ENCODE measurements at places on chromosomes 3 and 15.

- no peak for DNase-seq
Observed at GRCh38 chr3:24764236-24764915, 269.7 kb upstream of the THRB start.

DNA sequence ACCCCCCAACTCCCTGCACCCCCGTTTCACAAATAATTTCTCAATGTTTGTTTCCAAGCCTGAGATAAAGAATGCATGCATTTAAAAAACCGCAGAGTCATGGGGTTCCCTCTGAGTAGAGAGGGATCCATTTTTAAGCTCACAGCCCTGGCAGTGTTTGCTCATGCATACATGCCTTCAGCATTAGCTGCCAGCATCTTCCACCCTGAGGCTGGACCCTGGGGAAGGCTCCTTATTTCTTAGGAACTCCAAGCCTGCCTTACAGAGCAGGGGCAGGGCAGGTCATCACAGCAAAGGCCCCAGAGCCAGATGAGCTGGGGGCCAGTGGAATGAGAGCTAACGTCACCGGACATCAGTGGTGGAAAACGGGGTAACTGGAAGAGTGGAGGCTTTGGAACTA is 31.3 kb downstream of the TLE3 start:
- no peak for DNase-seq

DNA sequence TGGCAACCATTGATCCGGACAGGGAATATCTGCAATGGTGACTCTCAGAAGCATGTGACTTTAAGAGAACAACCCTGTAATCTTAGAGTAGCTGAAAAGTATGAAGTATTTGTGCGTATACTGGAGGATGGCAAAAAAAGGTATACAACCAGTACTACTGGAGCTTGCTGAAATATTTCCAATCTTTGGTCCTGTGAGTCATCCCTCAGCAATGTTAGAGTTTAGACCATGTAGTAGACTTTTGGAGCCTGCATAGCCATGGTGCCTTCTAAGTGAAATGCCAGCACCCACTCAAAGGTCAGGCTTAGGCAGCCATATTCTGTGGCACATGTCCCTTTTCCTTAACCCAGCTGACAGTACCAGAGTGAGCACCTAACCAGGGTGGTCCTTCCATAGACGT is 429.4 kb downstream of the NTRK3 start:
- no peak for DNase-seq

DNA sequence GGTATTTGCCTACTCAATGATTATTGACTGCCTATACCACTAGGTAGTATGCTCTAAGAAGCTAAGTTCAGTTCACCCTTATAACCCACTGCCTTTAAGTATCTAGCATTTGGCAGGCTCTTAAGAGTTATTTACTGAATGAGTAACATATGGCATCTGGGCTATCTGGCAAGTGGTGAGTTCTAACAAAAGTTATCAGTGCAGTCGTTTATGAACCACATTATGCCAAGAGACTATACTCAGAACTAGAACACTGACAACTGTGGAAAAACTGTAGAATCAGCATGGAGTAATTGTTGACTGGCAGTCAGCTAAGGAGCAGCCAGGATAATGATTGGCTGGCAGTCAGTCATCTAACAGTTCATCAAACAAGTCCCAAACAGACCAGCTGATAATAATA is 25.8 kb downstream of the RAF1 start:
- DNase-seq = no peak

DNA sequence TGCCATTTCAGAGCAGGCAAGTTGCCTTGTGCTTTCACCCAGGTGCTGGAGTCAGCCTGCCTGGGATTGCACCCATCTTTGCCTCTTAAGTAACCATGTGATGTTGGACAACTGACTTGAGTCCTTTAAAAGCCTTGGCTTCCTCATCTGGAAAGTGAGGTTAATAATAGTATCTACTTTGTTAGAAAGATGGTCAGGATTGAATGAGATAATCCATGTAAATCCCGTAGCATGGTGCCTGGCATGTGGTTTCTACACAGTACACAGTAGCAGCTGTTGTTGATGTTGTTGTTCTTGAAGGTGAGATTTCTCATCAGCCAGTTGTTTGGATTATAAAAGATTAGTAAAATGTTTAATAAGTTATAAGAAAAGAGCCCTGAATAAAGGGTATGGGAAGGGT is 48.8 kb downstream of the PSMD6 start:
- no peak for DNase-seq

DNA sequence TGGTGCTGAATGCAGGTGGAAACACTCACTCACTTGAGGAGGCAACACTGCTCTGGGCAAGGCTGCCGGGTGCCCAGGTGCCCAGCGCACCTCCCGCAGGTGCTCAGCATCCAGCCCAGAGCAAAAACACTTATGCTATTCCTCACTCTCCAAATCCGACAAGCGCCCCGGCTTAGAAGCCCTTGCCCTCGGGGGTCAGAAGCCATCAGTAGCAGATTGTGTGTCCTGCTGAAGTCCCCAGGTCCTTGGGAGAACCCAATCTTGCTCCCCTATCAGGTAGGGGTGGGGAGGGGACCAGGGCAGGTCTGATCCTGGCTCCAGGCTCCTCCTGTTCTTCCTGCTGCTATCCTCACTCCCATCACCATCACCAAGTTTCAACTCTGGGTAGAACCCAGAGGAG is 46.7 kb downstream of the TLE3 start:
- no peak for DNase-seq

GRCh38 chr15:95498961-95499360 is 831.5 kb upstream of the NR2F2 start:
- DNase-seq = no peak

- DNase-seq = no peak
Observed at GRCh38 chr3:171813897-171814460, 3.7 kb upstream of the PLD1 start.

DNA sequence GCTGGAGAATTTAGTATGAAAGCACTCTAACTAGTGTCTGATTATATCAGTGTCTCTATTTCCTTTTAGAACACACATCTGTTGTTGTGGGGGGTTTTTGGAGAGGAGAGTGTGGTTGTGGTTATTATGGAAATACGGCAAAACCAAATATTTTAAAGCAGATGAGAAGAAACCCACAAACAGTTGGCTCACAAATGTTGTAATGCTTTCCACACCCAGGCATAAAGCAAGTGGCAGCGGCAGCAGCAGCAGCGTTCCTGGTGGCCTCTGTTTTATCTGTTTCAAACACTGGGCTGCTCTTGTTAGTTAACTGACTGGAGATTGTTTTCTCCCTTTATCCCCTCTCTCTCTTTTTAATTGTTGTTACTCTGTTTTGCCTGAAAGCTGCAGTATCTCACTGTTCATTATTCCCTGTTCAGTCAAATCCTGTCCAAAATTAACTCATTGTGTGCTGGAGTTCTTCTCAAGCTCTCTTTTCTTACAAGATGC is 1045.5 kb upstream of the NR2F2 start:
- no peak for DNase-seq

GRCh38 chr3:97996988-97997387 is 24.8 kb upstream of the RIOX2 start:
- no peak for DNase-seq

- no peak for DNase-seq
Observed at GRCh38 chr15:62477929-62478328, 312.8 kb upstream of the C2CD4B start.

GRCh38 chr3:175118382-175118941 is 259.3 kb downstream of the NAALADL2 start:
- no peak for DNase-seq

DNA sequence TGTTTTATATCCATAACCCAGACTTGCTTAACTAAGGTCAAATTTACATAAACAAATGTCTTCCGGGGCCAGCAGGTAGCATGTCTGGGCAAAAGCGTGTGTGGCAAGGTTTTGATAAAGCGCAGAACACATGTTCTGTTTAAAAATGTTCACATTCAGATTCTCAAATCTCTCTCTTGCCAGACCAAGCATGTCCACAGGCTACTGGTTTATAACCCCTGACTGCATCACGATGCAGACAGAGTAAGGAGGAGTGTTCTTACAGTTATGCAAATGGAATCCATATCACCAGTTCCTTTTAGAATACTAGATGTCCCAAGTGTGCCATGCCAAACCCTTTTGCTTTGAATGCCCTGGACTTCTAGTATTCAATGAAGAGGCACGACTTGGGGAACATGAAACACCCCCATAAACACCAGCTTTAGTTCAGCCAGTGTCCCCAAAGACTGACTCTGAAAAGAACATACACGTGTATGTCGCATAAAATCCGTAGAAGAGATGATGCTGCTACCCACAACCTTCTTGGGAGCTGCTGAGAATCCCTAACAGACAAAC is 412.0 kb downstream of the CNTN4 start:
- DNase-seq = no peak

- no peak for DNase-seq
Observed at GRCh38 chr3:188126934-188127333, 27.0 kb upstream of the LPP start.
